ENCODE measurements at places on chromosomes 5 and 9. TPM values are rescaled to one million over a fixed set of nuclear protein-coding genes. Genes with fewer than 3 reads are reported as not detected.

SHB gene
- total RNA-seq = 17.4 TPM

- H3K4me1 ChIP-seq = peaks cover 6% of the 10 kb centered on the region
- DNase-seq = no peak
- H3K27ac ChIP-seq = no peak overlapping the region
- H3K4me3 ChIP-seq = no peak overlapping the region
These were observed 5.8 kb downstream of the GCNT4 start for GRCh38 chr5:75046366-75047142.

DNA sequence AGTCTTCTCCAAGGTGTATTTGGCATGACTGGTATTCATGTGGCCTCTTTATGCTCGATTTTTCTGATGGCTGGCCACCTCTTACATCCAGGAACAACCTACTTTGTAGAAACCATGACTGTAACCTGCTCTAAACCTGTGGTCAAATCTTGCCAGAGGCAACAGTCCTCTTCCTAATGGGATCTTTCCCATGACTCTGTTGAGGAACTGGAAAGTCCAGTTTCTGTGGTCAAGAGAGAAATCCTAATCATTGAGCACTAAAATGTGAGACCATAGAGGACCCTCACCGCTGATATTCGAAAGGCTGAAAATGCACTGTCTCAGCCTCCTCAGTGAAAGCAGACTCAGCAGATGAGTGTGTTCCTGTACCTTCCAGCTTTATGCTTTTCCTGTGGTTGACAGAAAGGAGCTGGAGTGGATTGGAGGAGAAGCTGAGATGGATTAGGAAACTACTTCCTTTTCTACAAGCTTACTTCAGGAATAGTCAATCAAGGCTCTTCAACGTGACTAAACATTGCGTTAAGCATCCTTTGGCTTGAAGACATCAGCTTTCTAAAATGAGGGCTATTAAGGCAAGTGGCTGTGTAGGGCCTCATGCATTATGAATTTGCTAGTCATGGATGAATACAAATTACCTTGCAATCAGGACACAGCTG is 69.7 kb upstream of the DAPK1 start:
- no peaks in the 10 kb centered on the region for H3K36me3 ChIP-seq
- DNase-seq = no peak
- no peak overlapping the region for H3K27ac ChIP-seq
- no peak overlapping the region for H3K4me3 ChIP-seq
- no peaks in the 10 kb centered on the region for H3K27me3 ChIP-seq
- H3K4me1 ChIP-seq = no peaks in the 10 kb centered on the region

NME5 gene
- not detected for total RNA-seq

DNA sequence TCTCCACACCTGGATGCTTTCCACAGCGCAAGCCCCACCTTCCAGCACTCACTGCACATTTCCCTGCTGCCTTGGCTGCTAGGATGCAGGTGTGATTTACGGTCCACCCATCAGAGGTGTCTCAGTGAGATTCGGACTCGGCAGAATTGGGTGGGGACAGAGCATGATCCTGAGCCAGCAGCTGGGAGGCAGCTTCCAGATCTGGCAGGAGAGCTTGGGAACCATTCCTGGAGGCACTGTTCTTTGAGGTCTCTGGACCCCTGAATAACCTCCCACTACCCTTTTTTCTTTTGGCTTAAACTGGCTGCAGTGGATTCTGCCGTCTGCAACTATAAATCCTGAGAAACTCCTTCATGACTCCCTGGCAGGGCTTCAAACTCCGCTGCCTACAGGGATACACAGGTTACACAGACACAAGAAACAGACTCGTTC is 99.6 kb upstream of the PHYKPL start:
- H3K4me3 ChIP-seq = no peak overlapping the region
- no peaks in the 10 kb centered on the region for H3K36me3 ChIP-seq
- no peak overlapping the region for H3K27ac ChIP-seq

CATSPER3 gene
- total RNA-seq = 0.82 TPM

DNA sequence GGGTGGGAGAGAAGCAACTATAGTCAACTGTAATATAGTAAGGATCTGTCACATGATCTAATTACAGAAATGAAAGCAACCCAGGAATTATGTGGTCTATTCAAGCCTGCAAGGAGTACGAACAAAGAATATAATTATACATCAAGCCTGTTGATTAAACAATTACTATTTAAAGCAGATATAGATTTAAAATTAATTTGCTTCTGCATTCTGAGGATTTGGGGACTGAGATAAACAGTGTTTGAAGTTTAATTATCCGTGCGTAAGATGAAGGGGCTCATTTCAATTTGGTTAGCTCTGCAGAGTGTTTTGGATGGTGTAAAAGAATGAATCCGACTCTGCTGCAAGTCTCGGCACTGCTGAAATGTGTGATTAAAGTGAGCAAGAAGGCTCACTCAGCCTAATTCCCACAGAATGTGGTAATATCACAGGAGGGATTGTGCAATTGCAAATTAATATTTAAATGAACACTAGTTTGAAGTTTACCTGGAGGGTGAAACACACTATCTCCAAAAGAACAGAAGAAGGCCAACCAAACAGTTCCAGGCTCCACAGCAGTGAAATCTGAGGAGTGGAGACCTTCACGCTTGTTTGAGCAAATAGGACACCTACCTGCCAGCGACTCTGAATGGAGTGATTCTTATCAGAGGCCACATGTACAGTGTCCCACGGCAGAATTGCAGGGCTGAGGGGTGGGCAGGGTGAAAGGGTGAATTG is 420.6 kb upstream of the SLC30A5 start:
- DNase-seq = no peak
- H3K27ac ChIP-seq = no peak overlapping the region
- H3K4me1 ChIP-seq = no peaks in the 10 kb centered on the region
- H3K36me3 ChIP-seq = no peaks in the 10 kb centered on the region
- H3K27me3 ChIP-seq = no peaks in the 10 kb centered on the region
- no peak overlapping the region for H3K4me3 ChIP-seq

GRCh38 chr9:70410368-70410767 is 4.1 kb downstream of the KLF9 start:
- peak overlapping the region; percentile 65 for H3K4me3 ChIP-seq
- no peaks in the 10 kb centered on the region for H3K27me3 ChIP-seq
- H3K36me3 ChIP-seq = no peaks in the 10 kb centered on the region
- peak overlapping the region; percentile 99 for H3K27ac ChIP-seq
- H3K4me1 ChIP-seq = no peaks in the 10 kb centered on the region

GRCh38 chr5:43422143-43422542 is 10.0 kb upstream of the CCL28 start:
- DNase-seq = peak; percentile 63
- H3K27ac ChIP-seq = peak overlapping the region; percentile 62
- no peaks in the 10 kb centered on the region for H3K27me3 ChIP-seq

DNA sequence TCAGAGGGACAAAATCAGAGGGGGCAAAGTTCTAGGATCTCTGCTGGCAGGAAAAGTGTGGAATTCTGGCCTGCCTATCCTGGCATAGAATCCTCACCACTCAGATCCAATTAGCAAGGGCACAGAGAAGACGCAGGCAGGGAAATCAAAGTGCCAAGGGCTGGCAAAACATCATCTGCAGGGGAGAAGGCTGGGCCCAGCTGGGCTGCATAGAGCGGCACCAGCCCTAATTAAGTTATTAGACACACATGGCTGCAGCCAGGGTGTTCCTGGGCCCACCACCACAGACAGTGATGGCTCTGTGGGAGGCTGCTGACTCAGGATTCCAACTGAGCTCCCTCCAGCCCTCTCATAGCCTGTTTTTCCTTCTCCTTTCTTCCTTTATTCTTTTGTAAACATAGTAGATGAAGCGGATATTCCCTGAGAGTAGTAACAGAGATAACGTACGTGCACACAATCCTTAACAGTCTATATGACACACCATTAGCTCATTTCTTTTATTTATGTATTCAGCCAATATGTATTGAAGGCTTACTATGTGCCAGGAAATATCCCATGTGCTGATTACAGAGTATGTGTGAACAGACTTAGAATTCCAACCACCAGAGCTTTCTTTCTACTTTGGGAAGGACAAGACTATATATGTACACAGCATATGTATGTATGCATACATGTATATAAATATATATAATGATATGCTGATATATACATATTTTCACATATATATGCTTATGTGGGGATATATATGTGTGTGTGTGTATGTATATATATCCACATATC is 236.1 kb downstream of the ASTN2 start:
- no peaks in the 10 kb centered on the region for H3K27me3 ChIP-seq
- no peaks in the 10 kb centered on the region for H3K4me1 ChIP-seq
- H3K36me3 ChIP-seq = no peaks in the 10 kb centered on the region
- no peak for DNase-seq
- H3K27ac ChIP-seq = no peak overlapping the region

AQP7 gene
- total RNA-seq = 7.4 TPM

DNA sequence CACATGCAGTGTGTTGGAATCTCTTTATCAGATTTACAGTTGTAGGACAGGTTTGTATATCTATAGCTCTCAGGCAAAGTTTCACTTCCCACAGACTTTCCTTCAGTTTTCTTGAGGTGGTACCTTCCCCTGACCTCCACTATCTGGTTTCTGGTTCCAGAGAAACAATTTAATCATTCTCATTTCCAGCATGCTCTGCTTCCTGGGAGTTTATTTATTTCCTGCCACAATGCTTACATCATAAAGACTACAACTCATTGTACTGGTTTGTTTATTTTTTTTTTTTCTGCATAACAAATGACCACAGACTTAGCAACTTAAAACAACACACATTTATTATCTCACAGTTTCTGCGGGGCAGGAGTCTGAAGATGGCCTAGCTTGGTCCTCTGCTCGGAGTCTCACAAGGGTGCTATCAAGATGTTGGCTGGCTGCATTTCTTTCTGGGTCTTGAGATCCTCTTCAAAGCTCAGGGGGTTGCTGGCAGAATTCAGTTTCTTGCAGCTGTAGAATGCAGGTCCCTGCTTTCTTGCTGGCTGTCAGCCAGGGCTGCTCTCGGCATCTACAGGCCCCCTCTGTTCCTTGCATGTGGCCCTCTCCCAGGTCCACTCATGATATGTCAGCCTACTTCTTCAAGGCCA is 247.7 kb downstream of the ENC1 start:
- H3K36me3 ChIP-seq = no peaks in the 10 kb centered on the region
- DNase-seq = no peak
- no peak overlapping the region for H3K27ac ChIP-seq
- no peak overlapping the region for H3K4me3 ChIP-seq
- H3K4me1 ChIP-seq = no peaks in the 10 kb centered on the region

DNA sequence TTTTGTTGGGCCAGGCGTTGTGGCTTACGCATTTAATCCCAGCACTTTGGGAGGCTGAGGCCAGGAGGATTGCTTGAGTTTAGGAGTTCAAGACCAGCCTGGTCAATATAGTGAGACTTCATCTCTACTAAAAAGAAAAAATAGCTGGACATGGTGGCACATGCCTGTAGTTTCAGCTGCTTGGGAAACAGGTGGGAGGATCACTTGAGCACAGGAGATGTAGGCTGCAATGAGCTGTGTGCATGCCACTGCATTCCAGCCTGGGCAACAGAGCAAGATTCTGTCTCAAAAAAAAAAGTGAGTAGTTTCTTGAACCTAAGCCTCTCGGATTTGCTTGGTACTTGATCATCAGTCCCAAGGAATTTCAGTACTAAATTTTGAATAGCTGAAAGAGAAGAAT is 26.9 kb downstream of the G3BP1 start:
- peaks cover 31% of the 10 kb centered on the region for H3K36me3 ChIP-seq
- no peak for DNase-seq
- no peak overlapping the region for H3K27ac ChIP-seq
- no peaks in the 10 kb centered on the region for H3K27me3 ChIP-seq
- H3K4me3 ChIP-seq = no peak overlapping the region

SOWAHA gene
- 12.4 TPM for total RNA-seq

GRCh38 chr9:89464300-89464901 is 33.5 kb downstream of the SEMA4D start:
- H3K27ac ChIP-seq = peak overlapping the region; percentile 49
- no peaks in the 10 kb centered on the region for H3K27me3 ChIP-seq
- H3K36me3 ChIP-seq = no peaks in the 10 kb centered on the region
- no peak overlapping the region for H3K4me3 ChIP-seq
- DNase-seq = no peak

- peak; percentile 38 for DNase-seq
- no peaks in the 10 kb centered on the region for H3K36me3 ChIP-seq
- H3K27ac ChIP-seq = peak within 1 kb of the TSS; percentile 49
- H3K4me3 ChIP-seq = peak within 1 kb of the TSS; percentile 29
These were observed at the start of gene VCAN for GRCh38 chr5:83471405-83472212. Gene VCAN (plus strand): TSS chr5:83471744. CDS start chr5:83483519, 11,775 bp downstream.

PCDHGA7 gene
- 0.59 TPM for total RNA-seq

- H3K4me3 ChIP-seq = no peak overlapping the region
- H3K27me3 ChIP-seq = no peaks in the 10 kb centered on the region
- no peak overlapping the region for H3K27ac ChIP-seq
- H3K36me3 ChIP-seq = no peaks in the 10 kb centered on the region
- no peaks in the 10 kb centered on the region for H3K4me1 ChIP-seq
- no peak for DNase-seq
These were observed 15.2 kb upstream of the CORO2A start for GRCh38 chr9:98207606-98208005.

- no peak for DNase-seq
- H3K27ac ChIP-seq = no peak overlapping the region
- no peaks in the 10 kb centered on the region for H3K4me1 ChIP-seq
- no peaks in the 10 kb centered on the region for H3K27me3 ChIP-seq
- no peaks in the 10 kb centered on the region for H3K36me3 ChIP-seq
- no peak overlapping the region for H3K4me3 ChIP-seq
These were observed 174.0 kb downstream of the NR2F1-AS1 start for GRCh38 chr5:93406971-93407401.

- no peaks in the 10 kb centered on the region for H3K4me1 ChIP-seq
- no peaks in the 10 kb centered on the region for H3K36me3 ChIP-seq
- no peak for DNase-seq
- no peak overlapping the region for H3K27ac ChIP-seq
- H3K27me3 ChIP-seq = no peaks in the 10 kb centered on the region
These were observed 38.0 kb downstream of the GDA start for GRCh38 chr9:72187121-72187695.

GRCh38 chr5:164002214-164002613 is 496.8 kb downstream of the MAT2B start:
- DNase-seq = no peak
- H3K27ac ChIP-seq = no peak overlapping the region
- no peaks in the 10 kb centered on the region for H3K36me3 ChIP-seq
- no peak overlapping the region for H3K4me3 ChIP-seq

SOHLH1 gene
- not detected for total RNA-seq

DNA sequence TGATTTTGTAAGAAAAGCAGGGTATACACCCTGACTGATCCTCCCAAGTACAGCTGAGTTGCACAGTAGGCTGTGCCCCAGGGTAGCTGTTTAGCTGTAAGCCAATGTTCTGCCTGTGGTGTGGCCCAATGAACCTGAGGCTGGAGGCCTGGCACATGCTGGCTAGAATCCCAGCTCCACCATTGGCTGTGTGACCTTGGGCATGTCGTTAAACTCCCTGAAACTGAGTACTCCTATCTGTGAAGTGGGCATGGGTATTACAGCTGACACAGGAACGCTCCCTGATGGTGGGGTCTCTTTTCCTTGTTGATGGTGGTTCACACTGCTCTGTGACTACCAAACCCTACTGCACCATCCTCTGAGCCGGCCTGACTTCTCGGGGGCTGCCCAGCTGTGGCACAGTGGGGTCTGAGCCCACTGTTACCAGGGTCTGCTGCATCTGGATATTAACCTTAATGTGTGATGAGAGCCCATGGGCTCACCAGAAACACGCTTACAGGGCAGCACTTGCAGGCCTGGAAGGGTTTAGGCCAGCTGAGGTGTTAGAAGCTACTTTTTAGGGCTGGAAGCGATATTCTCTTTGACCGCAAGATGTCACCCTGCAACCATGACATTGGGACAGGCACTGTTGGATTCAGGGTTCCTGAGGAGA is 7.0 kb upstream of the GADD45G start:
- H3K27ac ChIP-seq = no peak overlapping the region
- no peaks in the 10 kb centered on the region for H3K27me3 ChIP-seq
- no peak overlapping the region for H3K4me3 ChIP-seq
- H3K36me3 ChIP-seq = no peaks in the 10 kb centered on the region
- no peaks in the 10 kb centered on the region for H3K4me1 ChIP-seq

FGF1 gene
- total RNA-seq = 0.90 TPM

PLAC8L1 gene
- not detected for total RNA-seq

PCDHGA12 gene
- total RNA-seq = 1.0 TPM

All from colonic mucosa (tissue), 4 donors.